GM23248 (cell line): ENCODE measurements at places on chromosomes 7 and 10. TPM values are rescaled to one million over a fixed set of nuclear protein-coding genes. Genes with fewer than 3 reads are reported as not detected.

The PPP1R17 gene
- total RNA-seq = not detected in 2 replicates

The THSD7A gene
- total RNA-seq = not detected in 2 replicates

The DNMBP gene
- 18.5 and 22.4 TPM in 2 replicates for total RNA-seq

The ITIH5 gene
- not detected in 2 replicates for total RNA-seq

The PALD1 gene
- total RNA-seq = not detected in 2 replicates

The MKRN1 gene
- 68.8 and 72.7 TPM in 2 replicates for total RNA-seq

DNA sequence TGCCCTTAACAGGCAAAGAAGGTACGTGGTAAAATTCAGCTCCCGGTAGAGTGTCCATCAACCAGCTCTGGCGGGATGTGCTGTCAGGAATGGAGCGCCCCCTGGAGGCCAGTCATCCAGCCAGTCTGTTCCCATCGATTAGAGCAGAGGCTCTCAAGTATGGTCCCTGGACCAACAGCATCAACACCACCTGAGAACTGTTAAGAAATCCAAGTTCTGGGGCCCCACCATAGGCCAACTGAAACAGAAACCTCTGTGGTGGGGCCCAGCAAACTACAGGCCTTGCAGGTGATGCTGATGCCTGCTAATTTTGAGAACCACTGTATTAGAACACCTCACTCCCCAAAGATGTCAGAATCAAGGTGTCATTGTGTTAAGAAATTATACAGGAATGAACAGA, 109.2 kb downstream of the DPY19L1 start:
- no peaks in the 10 kb centered on the region for H3K36me3 ChIP-seq
- no peaks in the 10 kb centered on the region; the same call in 1 of the 2 replicates for H3K27me3 ChIP-seq
- no peaks in the 10 kb centered on the region for H3K4me1 ChIP-seq
- H3K27ac ChIP-seq = no peak overlapping the region
- peak; percentile 28 for DNase-seq

The ASB10 gene
- total RNA-seq = not detected in 2 replicates

DNA sequence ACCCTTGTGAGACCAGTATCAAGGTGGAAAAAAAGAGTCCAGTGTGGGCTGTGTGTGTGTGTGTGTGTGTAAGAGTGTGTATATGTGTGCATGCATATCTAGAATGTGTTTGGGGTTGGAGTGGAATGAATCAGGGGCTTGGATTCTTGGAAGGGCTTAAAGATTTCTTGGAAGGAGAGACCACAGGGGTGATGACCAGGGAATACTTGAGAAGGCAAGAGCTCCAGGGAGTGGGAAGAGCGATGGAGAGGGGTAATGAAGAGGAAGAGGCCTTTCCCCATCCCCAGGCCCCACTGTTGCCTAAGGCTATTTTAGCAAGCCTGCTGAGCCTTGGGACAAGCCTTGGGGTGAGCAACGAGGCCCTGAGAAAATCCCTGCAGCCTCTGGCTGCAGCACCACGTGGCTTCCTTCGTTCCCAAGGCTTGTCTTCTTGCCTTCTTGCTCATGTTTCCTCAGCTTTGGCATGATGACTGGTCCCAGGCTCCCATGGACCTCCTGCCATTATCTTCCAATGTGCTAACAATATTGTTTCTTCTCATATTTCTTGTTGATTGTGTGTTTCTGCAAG, 663.4 kb downstream of the INHBA start:
- no peak for DNase-seq
- H3K36me3 ChIP-seq = no peaks in the 10 kb centered on the region
- no peak overlapping the region for H3K27ac ChIP-seq
- H3K4me1 ChIP-seq = no peaks in the 10 kb centered on the region
- H3K4me3 ChIP-seq = no peak overlapping the region
- no peaks in the 10 kb centered on the region for H3K27me3 ChIP-seq
